ENCODE measurements at places on chromosomes 1 and 21.

DNA sequence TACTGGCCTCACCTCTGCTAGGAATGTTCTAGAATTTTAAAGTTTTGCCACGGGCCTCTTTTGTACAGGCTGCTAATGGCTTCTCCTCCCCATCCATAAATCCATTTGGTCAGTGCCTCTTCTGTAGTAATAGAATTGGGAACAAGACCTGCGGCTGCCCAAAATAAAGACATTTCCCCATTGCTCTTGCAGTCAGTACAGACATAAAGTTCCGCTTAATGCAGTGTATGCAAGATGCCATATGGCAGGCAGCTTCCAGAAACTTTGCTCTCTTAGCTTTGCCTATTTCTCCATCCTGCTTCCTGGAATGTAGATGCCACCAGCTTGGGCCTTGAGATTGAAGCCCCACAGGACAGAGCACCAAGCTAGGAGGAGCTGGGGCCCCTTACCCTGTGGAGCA is 3.7 kb upstream of the SLC2A5 start:
- no peak for DNase-seq

DNA sequence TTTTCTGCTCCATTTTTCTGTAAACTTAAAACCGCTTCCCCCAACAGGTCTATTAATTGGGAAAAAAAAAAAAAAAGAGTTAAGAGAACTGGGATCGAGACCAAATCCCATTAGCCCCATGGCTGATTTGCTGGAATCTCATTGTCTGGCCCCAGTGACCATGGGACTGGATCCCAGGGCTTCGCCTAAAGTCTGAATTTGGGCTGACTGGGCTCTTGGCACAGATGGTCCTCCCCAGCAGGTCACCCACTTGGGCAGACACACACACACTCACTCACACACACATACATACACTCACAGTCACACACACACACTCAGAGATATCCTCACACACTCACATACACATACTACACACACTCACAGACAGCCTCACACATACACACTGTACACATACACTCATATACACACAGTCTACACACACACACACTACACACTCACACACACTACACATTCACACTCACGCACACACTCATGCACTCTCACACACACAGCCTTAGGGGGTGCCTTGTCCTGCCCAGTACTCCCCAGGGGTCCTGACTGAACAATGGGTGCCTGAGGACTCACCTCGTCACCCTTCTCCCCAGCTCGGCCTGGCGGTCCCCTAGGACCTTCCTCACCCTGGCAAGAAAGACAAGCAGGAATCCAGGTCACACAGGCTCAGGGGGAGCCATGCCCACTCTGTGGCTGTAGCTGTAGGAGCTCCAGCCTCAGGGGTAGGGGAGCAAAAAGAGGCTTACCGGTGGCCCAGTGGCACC is 7.5 kb downstream of the COL9A2 start:
- no peak for DNase-seq

DNA sequence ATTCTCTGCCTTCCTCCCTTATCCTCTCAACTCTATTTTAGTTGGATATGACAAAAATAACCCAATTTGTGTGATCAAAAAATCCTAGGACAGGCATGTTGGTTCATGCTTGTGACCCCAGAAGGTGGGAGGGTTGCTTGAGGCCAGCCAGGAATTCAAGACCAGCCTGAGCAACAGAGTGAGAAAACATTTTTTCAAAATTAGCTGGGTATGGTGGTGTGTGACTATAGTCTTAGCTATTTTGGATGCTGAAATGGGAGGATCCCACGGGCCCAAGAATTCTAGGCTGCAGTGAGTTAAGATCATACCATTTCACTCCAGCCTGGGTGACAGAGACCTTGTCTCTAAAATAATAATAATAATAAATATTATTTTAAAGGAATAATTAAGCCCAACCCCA is 1383.1 kb upstream of the ADGRL2 start:
- no peak for DNase-seq

- DNase-seq, result no peak
Measured at GRCh38 chr1:223067914-223068313, 75.1 kb downstream of the TLR5 start.

DNA sequence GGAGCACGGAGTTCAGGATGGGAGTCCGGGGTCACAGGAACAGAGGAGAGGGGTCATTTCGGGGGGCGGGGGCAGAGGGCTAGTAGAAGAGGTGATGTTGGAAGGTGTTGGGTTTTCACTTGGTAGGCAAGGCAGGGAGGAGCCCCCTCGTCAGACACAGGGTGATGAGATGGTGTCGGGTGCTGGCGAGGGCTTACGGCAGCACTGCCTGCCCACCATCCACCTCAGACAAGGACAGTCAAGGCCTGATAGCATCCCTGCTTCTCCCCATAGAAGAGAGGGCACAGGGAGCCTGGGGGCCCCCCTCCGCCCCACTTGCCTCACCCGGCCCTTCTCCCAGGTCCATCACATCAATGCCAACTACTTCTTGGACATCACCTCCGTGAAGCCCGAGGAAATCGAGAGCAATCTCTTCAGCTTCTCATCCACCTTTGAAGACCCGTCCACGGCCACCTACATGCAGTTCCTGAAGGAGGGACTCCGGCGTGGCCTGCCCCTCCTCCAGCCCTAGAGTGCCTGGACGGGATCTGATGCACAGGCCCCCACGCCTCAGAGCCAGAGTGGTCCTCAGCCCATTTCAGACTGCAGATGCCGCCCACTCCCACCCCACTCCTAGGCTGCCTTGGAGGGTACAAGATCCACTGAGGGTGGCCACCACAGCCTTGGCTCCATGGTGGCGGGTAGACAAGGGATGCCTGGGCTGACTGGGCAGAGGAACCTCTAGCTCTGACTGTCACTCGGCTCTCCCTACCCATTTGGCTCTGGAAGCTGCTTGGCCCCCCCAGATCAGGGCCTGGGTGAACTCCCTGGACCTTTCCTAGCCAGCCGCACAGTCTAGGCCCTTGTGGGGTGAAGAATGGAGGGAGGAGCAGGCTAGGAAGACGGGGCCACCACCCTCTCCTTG is 4.3 kb upstream of the MTFR1L start:
- no peak for DNase-seq

GRCh38 chr1:65308781-65309303 is 501 bp upstream of the DNAJC6 start:
- DNase-seq, result no peak

- DNase-seq, result no peak
Measured at GRCh38 chr21:10521091-10521598, at the start of gene TPTE. TSS of gene TPTE (plus strand) at chr21:10521583. CDS start at chr21:10538724, 17,141 bp downstream.

- DNase-seq, result no peak
Measured at GRCh38 chr1:32714277-32714676, 11.7 kb upstream of the SYNC start.
